Psoas muscle (tissue), 8 donors: ENCODE measurements at places on chromosomes 5 and 9.

- no peak for DNase-seq
These were observed 41.5 kb downstream of the WNK2 start for GRCh38 chr9:93225417-93225816.

DNA sequence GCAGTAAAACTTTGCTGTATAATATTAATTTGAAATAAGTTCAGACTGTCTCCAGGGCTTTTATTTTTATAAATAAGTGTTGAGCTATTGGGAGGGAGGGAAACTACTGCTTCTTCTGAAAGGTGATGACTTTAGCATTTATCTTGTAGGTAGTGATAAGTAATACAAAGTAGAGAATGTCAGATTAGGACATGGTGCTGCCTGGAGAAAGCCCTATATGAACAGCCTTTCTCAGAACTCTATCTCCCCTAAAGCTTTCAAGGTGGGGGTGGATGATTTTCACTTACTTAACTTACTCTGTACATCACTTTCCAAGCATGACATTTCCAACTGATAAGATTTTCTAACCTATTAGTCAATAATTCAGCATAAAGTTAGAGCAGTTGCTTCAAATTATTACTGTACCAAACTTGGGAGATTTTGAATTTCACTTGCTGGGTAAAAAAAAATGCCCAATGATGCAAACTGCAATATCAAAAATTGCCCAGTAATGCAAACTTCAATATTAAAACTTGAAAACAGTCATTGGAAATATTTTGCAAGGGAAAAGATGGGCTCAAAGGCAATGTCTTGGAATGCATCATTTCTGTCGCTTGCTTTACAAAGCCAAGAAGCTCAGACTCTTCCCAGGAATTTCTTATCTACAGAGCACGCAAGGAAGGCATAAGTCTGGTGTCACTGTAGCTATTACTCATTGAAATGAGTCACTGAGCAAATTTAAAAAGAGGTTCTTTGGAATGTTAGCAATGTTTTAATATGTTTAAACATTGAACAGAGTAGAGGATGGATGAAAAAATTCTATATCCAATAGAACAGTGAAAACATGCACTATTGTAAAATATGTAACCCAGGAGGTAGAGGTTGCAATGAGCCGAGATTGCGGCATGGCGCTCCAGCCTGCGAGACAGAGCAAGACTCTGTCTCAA lies 569.5 kb downstream of the PSAT1 start:
- DNase-seq: no peak

DNA sequence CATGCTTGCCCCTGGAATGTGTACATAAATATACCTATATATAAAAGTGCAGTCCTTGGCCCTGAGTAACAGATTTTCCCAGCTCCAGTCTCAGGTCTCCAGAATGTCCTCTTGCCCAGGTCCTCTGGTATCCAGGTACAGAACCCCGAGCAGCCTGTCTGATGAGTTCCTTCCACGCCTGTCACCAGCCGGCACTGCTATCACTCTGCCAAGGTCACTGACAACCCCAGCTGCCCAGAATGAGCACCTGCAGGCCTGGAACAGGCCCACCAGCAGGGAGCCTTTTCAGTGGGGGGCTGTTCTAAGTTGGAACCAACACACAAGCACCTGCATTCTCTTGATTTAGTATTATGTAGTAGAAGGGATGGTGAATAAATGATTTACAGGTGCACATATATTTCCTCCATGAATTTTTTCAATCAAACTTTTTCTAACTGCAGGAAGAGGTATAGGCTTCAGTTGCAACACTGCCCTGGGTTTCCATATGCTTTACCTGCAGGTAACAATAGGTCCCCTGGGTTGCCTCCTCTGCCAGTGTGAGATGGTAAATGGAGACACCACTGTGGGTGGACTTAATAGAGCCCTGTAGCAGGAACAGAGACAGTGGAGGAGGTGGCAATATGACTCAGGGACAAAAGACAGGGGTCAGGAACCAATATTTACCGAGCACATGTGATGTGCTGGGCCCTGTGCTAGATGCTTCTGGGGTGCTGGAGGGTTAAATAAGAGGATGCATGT lies 291.9 kb downstream of the SPOCK1 start:
- no peak for DNase-seq

DNA sequence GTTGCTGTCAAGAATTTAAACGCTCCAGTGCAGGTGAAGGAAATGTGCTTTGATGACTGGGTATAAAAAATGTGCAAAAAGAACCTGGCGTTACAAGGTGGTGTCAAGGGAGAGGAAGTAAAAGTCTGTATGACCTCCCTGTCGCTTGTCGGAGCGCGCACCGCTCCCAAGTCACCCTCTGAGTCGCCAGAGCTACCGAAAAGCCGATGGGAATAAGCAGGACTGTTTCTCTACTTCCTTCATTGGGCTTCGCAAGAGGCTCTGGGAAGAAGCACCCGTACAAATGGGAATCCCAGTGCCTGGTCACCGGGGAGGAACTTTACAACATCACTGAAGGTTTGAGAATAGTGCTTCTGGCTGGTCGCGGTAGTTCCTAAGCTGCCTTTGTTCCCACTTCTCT lies 1.3 kb upstream of the DMRT2 start:
- DNase-seq: no peak

- no peak for DNase-seq
These were observed 5.4 kb upstream of the RNF180 start for GRCh38 chr5:64160201-64160600.

DNA sequence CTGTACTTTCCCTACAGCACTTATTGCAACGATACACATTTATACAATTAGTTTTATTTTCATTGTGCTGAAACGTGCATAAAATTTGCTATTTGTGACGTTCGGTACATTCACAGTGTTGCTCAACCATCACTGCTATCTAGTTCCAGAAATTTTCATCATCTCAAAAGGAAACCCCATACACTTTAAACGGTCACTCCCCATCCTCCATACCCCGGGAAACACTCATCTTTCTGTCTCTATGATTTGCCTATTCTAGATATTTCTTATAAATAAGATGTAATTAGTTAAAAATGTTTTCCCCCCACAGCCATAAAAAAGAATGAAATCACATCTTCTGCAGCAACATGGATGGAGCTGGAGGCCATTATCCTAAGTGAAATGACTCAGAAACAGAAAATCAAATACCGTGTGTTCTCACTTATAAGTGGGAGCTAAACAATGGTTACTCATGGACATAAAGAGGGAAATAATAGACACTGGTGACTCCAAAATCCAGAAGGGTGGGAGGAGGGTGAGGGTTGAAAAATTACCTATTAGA lies 40.2 kb upstream of the TEX48 start:
- DNase-seq: no peak

DNA sequence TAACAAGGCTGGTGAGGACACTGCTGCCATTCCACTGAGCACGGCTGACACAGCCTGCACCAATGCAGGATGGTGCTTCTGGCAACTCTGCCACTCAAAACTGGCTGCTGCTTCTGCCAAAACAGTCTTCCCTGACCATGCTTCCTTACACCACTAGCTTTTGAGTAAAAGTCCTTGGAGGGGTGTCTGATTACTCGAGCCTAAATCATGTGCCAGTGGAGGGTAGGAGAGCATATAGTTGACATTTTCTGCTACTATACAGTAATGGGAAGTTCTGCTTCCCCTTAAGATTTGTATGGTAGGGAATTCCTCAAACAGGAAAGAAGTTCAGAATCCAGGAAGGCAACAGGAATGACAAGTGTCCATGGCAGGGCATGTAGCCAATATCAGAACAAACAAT lies 12.2 kb upstream of the PJA2 start:
- no peak for DNase-seq

GRCh38 chr9:111178331-111179055 lies 140.2 kb upstream of the LPAR1 start:
- DNase-seq: no peak

DNA sequence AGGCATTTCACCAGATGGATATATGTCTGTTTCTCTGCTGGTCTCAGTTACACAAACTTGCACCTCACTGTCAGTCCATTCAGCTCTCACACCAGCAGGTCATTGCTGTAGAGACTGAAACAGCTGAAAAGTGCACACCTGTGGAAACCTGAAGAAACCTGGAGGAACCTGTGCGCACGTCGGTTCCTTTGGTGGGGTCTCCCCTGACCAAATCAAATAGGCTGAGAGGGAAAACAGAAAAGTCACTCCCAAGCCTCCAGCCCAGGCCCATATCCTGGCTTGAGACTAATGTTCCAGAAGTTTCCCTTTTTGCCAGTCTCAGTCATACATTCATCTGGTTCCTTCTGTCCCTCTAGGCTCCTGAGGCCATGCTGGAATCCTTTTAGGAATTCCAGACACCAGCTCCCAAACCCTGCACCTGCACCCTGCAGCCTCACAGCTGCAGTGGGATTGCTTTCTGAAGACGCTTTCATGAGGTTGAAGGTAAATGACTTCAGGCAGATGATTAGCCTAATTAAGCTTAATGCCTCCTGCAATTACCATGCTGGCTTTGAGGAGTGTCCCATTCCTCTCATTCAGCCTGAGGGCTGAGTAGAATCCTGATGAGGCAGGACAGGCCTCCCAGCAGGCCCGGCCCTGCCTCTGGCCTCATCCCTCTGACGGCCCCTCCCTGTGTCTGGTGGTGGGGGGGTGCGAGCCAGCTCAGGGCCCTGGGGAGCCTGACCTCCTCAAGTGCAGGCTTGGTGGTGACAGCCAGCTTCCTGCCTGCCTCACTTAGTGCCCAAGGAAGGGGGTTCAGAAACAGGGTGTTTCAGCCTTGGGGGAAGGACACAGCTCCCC lies 24.3 kb upstream of the CXCL14 start:
- no peak for DNase-seq

DNA sequence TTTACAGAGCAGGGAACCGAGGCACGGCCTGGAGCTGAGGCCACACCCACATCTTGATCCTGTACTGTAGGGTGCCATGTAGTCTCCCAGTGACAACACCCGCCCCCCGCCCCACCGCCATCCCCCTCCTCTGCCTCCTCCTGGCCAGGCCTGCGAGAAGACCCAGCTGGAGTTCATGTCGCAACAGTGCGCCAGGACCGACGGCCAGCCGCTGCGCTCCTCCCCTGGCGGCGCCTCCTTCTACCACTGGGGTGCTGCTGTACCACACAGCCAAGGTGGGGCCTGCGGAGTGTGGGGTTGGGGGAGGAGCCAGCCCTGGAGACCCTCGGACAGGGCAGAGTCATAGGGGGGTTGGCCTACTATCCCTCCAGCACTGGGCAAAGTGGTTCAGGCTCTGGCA lies 14.5 kb downstream of the ADAMTS13 start:
- DNase-seq: no peak

DNA sequence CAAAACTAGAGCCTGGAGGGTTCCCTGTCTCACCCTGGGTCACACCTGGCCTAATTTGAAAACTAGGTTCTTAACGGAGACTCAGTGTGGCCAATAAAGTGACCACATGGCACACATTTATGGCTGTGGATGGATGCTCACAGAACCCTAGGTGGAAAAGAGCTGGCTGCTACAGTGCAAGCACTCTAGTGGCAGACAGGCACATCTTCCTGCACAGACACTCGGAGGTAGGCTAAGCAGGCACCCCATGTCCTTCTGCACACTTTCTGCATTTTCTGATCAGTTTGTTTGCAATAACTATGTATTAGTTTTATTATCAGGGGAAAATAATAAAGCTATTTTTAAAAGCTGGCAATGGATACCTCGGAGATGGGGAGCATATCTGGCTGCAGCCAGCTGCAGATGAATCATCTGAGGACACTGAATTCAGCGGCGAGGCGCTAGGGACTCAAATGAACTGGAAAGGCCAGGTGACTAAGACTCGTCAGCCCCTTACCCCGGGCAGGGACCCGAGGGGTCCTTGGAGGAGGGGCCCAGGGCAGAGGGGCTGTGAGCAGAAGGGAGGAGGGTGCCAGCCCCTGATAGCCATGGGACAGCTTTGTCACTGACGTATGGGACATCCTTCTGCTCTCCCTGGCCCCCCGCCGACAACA lies 96.2 kb downstream of the OLFM1 start:
- DNase-seq: no peak

- DNase-seq: no peak
These were observed 83.3 kb upstream of the CCDC112 start for GRCh38 chr5:115379622-115380344.

DNA sequence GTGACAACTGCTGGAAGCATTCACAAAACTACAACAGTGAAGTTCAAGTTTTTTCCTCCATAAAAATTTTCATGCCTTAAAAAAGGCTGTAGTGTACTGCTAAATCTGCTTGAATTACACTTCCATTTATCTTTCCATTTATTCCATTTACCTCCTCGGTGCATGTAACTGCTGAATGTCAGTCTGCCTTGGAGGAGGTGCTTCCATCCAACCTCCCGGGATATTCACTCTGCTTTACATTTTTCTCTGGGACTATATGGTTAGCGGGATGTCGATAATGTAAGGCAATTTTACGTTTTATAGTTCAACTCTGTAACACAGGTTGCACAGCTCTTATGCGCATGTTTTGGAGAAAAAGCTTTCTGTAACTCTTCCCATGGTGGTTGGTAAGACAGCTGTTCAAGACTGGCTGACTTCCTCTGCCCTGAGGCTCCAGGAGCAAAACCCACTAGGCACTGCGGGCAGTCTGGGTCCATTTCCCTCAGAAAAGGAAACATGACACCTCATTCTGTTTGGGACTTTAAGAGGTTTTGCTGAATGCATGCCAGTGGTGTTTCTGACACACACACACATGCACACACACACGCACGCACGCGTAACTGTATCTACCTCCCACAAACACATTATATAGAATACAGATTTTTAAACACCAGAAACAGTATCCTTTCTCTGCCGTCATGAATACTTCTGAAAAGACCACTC lies 66.1 kb downstream of the SPTLC1 start:
- DNase-seq: no peak

GRCh38 chr5:174319551-174319950 lies 274.0 kb downstream of the NSG2 start:
- no peak for DNase-seq

- DNase-seq: no peak
These were observed 954 bp downstream of the TBCA start for GRCh38 chr5:77774981-77775789.

- DNase-seq: no peak
These were observed 13.0 kb downstream of the RXRA start for GRCh38 chr9:134339183-134339806.

GRCh38 chr9:80072451-80072850 lies 500.7 kb downstream of the TLE4 start:
- DNase-seq: no peak

DNA sequence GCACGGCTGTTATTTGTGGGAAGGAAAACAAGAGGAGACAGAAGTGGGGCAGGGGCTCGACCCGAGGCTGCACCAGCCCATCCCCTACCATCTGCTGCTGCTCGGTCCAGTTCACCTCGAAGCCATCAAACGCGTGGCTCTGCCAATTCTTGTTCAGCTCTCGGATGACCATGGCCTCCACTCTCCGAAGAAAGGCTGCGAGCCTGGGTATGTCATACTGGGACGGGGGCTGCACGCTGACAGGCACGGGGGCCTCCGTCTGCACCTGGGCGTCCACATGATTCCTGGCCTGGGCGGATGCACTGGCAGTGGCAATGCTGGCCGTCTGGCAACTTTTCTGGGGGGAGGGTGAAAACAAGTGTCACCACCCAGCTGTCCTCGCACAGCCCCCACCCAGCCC lies 16.0 kb downstream of the DYNC2I2 start:
- no peak for DNase-seq

DNA sequence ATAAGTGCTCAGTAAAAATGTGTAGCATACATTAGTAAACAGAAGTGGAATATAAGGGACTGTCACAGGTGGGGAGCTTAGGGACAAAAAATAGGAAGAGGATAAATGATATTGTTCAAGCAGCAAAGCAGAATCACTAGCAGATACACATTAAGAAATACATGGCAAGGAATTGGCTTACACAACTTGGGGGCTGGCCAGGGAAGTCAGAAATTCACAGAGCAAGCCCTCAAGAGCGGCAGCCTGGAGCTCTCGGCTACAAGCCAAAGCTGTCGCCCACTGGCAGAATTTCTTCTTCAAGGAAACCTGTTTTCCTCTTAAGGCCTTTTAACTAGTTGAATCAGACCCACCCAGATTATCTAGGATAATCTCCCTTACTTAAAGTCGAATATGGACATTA lies 73.0 kb upstream of the SMIM23 start:
- no peak for DNase-seq
